Vagina (tissue), 2 donors: ENCODE measurements at places on chromosomes 7 and 10.

GRCh38 chr7:80040335-80040734 lies 94.3 kb upstream of the GNAI1 start:
- DNase-seq, result no peak

DNA sequence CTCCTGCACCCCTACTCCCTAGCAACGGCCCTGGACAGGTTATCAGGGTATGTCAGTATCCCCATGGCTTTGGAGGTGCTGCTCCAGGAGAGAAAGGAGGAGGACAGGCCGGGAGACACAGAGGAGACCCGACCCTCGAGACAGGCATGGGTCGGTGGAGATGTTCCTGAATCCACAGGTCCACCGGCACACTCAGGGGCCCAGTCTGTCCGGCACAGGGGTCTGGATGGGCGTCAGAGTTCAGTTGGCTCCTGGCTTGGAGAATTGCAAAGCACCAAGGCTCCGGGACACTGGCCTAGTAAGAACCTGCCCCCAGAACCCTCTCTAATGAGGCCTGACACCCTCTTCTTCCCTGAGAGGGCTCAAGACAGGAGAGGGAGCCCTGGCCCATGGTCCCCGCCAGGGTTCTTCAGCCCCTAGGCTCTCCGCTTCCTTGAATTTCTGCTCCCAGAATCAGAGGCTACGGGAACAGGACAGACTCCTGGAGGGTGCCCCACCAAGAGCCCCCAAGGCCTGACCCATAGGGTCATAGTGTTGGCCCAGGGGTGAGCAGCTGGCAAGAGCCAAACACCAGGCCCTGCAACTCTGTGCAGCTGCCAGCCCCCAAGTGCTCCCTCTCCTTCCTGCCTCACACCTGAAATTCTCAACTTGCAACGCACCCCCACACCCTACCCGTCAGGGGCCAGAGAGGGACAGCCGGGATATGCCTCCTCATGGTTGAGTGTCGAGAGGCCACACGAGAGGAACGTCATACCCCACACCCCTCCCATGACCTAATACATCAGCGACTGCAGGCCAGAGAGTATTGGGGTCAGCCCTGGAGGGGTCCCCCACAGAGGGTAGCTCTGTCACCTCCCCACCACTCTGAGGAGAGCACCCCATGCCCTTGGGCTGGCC lies 5.5 kb upstream of the IRF5 start:
- DNase-seq, result no peak

DNA sequence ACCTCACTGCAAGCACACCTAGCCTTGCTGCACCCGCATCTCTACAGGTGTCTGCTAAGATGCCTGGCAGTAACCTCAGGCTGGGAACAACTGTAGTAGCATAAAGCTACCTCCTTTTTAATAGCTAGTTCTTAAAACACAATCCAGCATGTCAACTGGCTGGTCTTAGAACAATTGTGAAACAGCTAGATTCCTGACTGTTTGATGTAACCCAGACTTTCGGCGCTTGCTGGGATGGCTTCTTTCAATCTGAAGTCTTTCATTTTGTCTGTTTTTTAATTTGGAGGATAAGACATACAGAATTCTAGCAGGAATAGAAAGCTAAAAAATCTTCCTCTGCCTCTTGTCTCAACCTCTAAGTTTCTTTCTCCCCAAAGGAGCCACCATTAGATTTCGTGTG lies 59.8 kb downstream of the GSDME start:
- no peak for DNase-seq

DNA sequence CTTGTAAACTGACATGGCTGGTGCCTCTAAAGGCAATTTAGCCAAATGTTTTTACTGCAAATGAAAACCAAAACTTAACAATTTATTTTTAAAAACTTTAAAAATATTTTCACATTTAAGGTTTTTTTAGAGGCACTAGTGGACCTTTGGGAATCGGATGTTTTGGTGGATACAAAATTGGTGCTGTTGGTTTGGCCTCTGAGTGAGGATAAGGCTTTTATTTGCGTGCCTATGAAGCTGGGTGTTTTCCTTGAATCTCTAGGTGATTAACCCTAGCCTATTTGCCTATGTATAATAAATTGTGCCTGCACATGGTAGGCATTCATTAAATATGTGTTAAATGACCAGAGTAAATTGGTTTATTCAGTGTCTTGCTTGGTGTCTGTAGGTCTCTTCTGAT lies 2.9 kb upstream of the SGCE start:
- DNase-seq, result no peak
